ENCODE measurements at places on chromosomes 6 and 20.

GRCh38 chr6:34491091-34491430 is 25.2 kb downstream of the PACSIN1 start:
- no peak for DNase-seq

GRCh38 chr6:143773506-143774150 is 69.5 kb upstream of the LTV1 start:
- no peak for DNase-seq

GRCh38 chr6:125859727-125860126 is 69.0 kb downstream of the NCOA7 start:
- no peak for DNase-seq

DNA sequence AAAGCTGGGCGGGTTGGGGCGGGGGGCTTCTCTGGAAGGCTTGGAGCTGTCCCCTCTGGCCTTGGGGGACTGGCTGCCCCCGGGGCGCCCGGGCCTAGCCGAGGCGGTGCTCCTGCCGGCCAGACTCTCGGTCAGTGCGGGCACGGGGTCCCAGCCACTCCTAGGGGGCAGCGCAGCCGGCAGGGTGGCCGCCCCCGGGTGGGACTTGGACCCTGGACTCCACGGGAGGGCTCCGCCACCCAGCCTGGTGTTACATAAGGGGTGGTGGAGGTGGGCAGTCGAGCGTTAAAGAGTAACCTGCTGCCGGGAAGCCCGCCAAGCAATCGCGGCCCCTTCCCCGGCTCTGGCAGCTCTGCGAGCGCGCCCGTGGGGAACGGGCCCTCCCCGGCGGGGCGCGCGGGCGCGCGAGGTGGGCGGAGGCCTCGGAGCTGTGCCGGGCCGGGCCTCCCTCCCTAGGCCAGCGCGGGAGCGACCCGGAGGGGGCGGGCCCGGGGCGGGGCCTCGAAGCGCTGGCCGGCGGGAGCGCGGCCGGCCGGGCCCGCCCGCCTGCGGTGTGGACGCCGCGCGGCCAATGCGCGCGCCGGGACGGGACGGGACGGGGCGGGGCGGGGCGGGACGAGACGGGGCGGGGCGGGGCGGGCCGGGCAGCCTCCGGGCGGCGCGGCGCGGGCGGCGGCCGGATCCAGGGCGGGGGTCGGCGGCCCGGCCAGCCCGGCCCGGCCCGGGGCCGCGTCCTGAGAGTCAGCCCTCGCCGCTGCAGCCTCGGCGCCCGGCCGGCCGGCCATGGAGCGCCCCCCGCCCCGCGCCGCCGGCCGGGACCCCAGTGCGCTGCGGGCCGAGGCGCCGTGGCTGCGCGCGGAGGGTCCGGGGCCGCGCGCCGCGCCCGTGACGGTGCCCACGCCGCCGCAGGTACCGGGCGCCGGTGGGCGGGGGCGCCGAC is at the start of gene SLC2A4RG:
TSS of gene SLC2A4RG (plus strand) at position 647 of the 940 bp plus-strand sequence. CDS start at position 784, 137 bp downstream.
- no peak for DNase-seq

DNA sequence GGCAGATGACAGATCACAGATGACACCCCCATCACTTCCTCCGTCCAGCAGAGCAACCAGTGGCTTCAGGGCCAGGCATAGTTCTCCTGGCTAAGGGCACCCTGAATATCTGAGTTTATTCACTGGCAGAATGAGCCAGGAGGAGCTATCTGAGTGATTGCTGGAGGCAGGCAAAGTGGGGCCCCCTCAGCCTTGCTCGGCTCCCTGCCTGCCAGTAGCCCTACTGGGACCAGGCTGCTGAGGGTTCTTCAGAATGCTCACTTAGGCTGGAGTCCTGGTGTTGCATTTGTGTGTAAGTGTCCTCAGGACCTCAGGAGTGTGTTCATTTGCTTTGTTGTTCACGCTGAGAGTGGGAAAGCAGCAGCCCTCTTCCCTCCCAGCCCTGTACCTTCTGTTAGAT is 31.2 kb downstream of the CHMP4B start:
- DNase-seq = no peak
